ENCODE measurements at places on chromosomes 7 and 10. TPM values are rescaled to one million over a fixed set of nuclear protein-coding genes. Genes with fewer than 3 reads are reported as not detected.

The WNT16 gene
- total RNA-seq: not detected

The RGR gene
- not detected for total RNA-seq

The RHOBTB1 gene
- 6.6 TPM for total RNA-seq

The GSAP gene
- 11.2 TPM for total RNA-seq

The LRRC18 gene
- total RNA-seq: not detected

- H3K27me3 ChIP-seq: no peaks in the 10 kb centered on the region
- no peaks in the 10 kb centered on the region for H3K4me1 ChIP-seq
- no peak for DNase-seq
- no peak overlapping the region for H3K27ac ChIP-seq
- no peaks in the 10 kb centered on the region for H3K36me3 ChIP-seq
These were observed 307.8 kb downstream of the REEP3 start for GRCh38 chr10:63829020-63829419.

DNA sequence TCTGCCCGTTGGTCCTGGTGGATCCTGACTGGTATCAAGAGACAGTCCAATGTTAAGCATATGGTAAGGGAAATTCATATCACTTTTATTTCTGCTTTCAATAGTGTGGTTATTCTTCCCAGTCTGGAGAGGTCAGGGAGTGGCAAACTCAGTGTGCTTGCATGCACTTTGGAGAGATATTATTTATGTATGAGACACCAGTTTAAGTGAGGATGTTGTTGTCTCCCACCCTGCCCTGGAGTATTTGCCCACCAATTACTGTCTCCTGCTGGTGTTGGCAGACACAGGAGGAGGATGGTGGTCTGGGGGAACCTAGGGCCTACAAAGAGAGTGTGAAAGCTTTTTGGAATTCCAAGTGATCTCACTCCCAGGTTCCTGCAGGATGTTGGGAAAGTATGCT is 59.7 kb downstream of the OR13A1 start:
- no peak for DNase-seq
- no peaks in the 10 kb centered on the region for H3K4me1 ChIP-seq
- H3K36me3 ChIP-seq: no peaks in the 10 kb centered on the region

- DNase-seq: no peak
- no peak overlapping the region for H3K27ac ChIP-seq
- no peaks in the 10 kb centered on the region for H3K4me1 ChIP-seq
- no peaks in the 10 kb centered on the region for H3K27me3 ChIP-seq
- no peak overlapping the region for H3K4me3 ChIP-seq
These were observed 165.9 kb downstream of the DNAJB6 start for GRCh38 chr7:157502701-157503111.

DNA sequence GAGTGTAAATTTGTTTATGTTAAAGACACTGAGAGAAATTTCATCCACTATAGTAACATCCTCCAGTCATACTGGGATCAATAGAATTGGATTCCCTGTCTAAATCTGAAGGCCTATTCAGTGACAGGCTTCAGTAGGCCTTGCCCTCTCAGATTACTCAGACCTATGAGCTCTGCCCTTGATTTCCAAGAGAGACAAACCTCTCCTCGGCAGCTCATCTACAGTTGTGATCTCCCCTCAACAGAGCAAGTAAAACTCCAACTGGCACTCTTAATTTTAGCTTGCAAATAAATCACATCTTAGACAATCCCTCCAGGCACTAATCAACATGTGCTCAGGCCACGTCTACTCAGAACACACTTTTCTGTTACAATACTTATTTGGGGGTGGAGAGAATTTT is 1191.4 kb upstream of the PHF14 start:
- H3K27me3 ChIP-seq: no peaks in the 10 kb centered on the region
- H3K4me3 ChIP-seq: no peak overlapping the region
- H3K36me3 ChIP-seq: no peaks in the 10 kb centered on the region

GRCh38 chr10:73773152-73773879 is 8.5 kb upstream of the CHCHD1 start:
- H3K27ac ChIP-seq: peak overlapping the region; percentile 100
- peaks cover 24% of the 10 kb centered on the region for H3K4me1 ChIP-seq
- no peak for DNase-seq
- peak overlapping the region; percentile 95 for H3K4me3 ChIP-seq
- peaks cover 11% of the 10 kb centered on the region for H3K36me3 ChIP-seq

GRCh38 chr7:100655908-100656674 is at the start of gene ACTL6B:
Gene ACTL6B, minus strand, starts transcription at chr7:100656448. Its CDS starts 94 bp downstream, at chr7:100656354.
- H3K27me3 ChIP-seq: peaks cover 2% of the 10 kb centered on the region
- no peaks in the 10 kb centered on the region for H3K4me1 ChIP-seq
- no peaks in the 10 kb centered on the region for H3K36me3 ChIP-seq
- DNase-seq: peak; percentile 82

GRCh38 chr10:82084904-82085303 is 209.9 kb downstream of the NRG3 start:
- no peaks in the 10 kb centered on the region for H3K27me3 ChIP-seq
- H3K4me3 ChIP-seq: no peak overlapping the region
- no peak overlapping the region for H3K27ac ChIP-seq
- no peaks in the 10 kb centered on the region for H3K4me1 ChIP-seq
- DNase-seq: no peak

- H3K36me3 ChIP-seq: no peaks in the 10 kb centered on the region
- H3K27me3 ChIP-seq: peaks cover 8% of the 10 kb centered on the region
- peaks cover 4% of the 10 kb centered on the region for H3K4me1 ChIP-seq
- H3K27ac ChIP-seq: no peak overlapping the region
These were observed 231.7 kb downstream of the SKIDA1 start for GRCh38 chr10:21293518-21294356.

DNA sequence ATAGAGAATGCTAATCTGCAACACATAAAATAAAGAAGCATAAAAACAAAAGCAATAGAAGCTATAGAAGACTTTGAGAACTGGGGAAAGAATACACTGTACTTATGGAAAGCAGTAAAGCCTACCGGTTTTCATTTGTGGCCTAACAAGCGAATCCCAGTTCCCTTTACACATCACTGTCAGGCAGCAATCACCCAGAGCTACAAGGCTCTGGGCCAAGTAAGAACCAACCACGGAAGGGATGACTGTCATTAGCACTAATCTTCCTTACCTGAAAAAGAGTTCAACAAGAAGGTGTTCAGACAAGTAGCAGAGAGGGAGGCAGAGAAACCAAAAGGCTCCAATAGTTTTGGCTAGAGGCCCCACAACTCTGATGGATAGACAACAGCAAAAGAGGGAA is 15.0 kb downstream of the CCDC6 start:
- no peak overlapping the region for H3K4me3 ChIP-seq
- H3K27ac ChIP-seq: no peak overlapping the region
- no peak for DNase-seq
- no peaks in the 10 kb centered on the region for H3K27me3 ChIP-seq

DNA sequence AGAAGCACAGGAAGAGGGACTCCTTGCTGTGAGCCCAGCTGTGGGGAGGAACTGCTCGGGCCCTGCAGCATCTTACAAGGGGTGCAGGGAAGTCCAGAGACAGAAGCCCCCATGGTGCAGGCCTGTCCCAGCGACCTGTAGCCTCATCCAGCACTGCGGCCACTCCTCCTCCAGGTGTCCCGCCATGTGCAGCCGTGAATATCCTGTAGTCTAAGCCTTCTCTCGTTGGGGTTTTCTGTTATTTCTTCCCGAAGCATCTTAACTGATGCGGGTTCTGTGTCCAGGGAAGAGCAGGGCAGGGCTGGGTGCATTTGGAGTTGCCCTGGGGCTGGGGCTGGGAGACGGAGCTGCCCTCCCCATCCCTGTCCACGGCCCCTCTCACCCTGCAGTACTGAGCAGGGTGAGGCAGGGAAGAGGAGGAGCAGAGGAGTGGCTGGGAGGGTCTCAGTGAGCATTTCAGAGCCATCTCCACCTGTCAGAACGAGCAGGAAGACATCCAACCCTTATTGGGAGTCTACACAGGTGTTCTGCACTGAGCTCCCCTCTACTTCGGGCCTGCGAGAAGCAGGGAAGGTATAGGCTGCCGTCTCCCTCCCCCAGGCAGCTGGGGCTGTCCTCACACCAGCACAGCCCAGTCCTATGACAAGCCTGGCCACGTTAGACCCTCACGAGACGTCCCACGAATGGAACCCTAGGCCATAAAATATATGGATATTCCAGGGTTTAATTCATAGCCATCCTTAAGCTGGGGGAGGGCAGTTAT is 494.5 kb downstream of the DNAJB6 start:
- H3K27me3 ChIP-seq: no peaks in the 10 kb centered on the region
- H3K36me3 ChIP-seq: no peaks in the 10 kb centered on the region
- H3K4me1 ChIP-seq: no peaks in the 10 kb centered on the region
- H3K27ac ChIP-seq: no peak overlapping the region
- DNase-seq: no peak
- no peak overlapping the region for H3K4me3 ChIP-seq

- no peaks in the 10 kb centered on the region for H3K27me3 ChIP-seq
- no peak overlapping the region for H3K4me3 ChIP-seq
- no peaks in the 10 kb centered on the region for H3K36me3 ChIP-seq
- no peak overlapping the region for H3K27ac ChIP-seq
- DNase-seq: no peak
- peaks cover 3% of the 10 kb centered on the region for H3K4me1 ChIP-seq
These were observed 186.6 kb upstream of the LYZL1 start for GRCh38 chr10:29102233-29102632.

- no peak for DNase-seq
- no peaks in the 10 kb centered on the region for H3K4me1 ChIP-seq
- no peaks in the 10 kb centered on the region for H3K36me3 ChIP-seq
- H3K27ac ChIP-seq: no peak overlapping the region
- H3K4me3 ChIP-seq: no peak overlapping the region
- H3K27me3 ChIP-seq: no peaks in the 10 kb centered on the region
These were observed 93.8 kb upstream of the MEOX2 start for GRCh38 chr7:15780271-15780670.

All from liver (tissue), 10 donors.